ENCODE measurements at places on chromosomes 2 and 18. TPM values are rescaled to one million over a fixed set of nuclear protein-coding genes. Genes with fewer than 3 reads are reported as not detected.

GAREM1 gene
- 42.9 TPM for total RNA-seq

GEN1 gene
- 11.1 TPM for total RNA-seq

BMP10 gene
- not detected for total RNA-seq

MALT1 gene
- 36.0 TPM for total RNA-seq

BUB1 gene
- 1.2 TPM for total RNA-seq

Measured in suprapubic skin (tissue), 4 donors.